Renal cortex interstitium (tissue), 15 donors: ENCODE measurements at places on chromosomes 11 and 22. TPM values are rescaled to one million over a fixed set of nuclear protein-coding genes. Genes with fewer than 3 reads are reported as not detected.

SEZ6L gene
- polyA plus RNA-seq = 0.20 TPM

MYO7A gene
- 2.7 TPM for polyA plus RNA-seq

RAB6A gene
- 113 TPM for polyA plus RNA-seq

DNA sequence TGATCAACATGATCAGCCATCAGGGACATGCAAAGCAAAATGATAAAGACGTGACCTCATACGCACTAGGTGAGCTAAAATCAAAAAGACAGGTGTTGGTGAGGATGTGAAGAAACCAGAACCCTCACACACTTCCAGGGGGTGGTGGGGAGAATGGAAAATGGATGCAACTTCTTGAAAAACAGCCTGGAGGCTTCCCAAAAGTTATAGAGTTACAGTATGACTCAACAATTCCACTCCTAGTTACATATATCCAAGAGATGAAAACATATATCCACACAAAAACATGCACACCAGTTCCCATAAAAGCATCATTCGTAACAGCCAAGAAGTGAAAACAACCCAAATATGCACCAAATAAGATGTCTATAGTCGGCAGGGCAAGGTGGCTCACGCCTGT lies 42.1 kb upstream of the APLNR start:
- no peak for DNase-seq

DNA sequence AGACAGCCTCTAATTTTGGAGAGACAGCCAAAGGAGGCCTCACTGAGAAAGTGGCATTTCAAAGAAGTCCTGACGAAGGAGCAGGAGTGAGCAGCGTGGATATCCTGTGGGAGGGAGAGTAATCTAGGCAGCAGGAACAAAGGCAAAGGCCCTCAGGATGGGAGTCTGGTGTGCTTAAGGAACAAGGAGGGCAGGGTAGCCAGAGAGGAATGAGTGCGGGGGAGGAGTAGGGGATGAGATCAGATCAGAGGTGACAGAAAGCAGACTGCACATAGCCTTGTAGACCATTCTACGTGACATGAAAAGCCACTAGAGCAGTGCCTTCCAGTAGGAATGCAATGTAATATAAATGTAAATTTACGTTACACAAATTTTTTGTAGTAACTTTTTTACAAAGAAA lies 5.6 kb downstream of the SLC36A4 start:
- no peak for DNase-seq

DNA sequence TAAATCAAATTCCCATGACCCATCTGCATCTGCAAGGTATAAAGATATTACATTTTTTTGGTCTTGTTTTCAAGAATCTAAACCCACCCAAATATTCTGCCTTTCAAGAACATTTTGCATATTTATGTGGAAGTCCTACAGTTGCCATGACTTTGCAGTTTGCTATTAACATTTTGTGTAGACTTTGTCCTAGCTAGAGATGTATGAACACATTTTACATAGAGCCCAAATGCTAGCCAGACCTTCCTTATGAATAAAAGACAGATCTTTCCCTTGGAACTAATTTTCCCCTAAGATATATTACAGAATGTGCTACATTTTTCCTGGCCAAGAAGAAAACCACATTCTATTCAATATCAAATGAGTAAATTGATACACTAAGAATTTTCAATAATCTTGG lies 772.5 kb downstream of the KCNA4 start:
- DNase-seq = no peak

RGL4 gene
- 2.8 TPM for polyA plus RNA-seq

DNA sequence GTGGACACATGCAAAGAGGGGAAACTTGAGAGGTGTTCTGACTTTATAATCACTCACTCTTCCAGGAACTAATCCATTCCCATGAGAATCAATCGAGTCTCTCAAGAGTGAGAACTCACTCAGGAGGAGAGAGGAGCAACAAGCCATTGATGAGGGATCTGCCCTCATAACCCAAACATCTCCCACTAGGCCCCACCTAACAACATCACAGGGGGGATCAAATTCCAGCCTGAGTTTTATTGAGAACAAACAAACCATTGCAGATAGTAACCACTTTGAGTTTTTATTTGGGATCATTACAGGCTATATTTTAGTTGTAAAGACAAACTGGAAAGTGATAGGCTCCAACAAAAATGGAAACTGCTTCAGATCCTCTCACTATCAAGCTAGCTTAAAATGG lies 328.8 kb upstream of the CTSC start:
- no peak for DNase-seq

DNA sequence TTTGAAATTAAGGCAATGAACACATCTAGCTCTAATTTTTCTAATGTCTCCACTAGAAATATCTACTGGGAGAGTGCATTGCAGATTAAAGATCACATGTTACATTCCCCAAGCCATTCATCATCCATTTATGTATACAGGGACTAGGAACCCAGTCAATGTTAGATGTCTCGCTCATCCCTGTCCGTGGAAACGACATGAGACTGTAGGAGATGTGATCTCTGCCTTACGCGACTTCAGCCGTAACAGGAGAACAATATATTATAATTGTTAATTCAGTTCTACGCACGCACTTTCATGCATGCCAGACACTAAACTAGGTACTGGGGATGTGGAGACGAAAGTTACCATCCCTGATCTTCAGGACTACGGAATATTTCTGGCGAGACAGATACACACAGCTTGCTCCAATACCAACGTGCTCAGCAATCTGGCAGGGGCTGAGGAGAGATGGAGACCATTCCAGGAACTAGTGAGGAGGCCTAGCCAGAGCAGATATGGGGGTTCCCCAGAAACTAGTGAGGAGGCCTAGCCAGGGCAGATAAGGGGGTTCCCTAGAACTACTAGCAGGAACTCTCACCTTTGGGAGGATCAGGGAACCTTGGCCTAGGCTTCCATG lies 706 bp downstream of the DCPS start:
- no peak for DNase-seq

DNA sequence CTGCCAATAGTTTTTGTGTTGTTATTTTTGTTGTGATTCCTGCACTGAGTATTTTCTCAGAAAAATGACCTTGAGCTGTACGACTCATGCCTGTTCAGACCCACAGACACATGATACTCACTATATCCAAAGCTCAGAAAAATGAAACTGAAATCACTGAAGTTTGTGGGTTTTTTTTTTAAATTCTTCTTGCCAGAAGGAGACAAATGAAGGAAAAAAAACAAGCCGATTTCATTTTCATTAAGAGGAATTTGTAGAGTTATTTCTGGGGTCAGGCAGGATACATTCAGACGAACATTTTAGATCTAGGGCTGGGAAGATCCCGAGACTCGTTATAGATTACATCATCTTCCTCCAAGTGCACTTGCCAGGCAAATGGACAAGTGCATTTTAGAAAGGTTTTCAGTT lies 60.4 kb downstream of the BMAL1 start:
- DNase-seq = no peak

GGTLC2 gene
- 0.30 TPM for polyA plus RNA-seq

CASP5 gene
- not detected for polyA plus RNA-seq

DNA sequence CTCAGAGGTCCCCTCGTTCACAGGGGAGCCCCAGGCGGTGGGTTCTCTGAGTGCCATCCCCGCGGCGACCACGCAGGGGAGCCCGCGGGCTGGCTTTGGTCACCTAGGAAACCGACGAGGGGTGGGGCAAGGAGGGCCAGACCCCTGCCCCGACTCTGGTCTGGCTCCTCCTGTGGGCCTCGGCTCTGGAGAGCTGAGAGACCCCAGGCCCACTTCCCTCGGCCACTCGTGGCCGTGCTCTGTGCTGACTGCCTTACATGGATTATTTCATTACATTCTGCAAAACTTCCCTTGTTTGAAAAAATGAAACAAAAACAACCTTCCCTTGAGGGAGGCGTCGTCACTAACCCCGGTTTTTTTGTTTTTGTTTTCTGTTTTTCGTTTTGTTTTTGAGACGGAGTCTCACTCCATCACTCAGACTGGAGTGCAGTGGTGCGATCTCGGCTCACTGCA lies 15.1 kb upstream of the CYTH4 start:
- DNase-seq = peak; percentile 42

SCGB2A2 gene
- not detected for polyA plus RNA-seq

DNA sequence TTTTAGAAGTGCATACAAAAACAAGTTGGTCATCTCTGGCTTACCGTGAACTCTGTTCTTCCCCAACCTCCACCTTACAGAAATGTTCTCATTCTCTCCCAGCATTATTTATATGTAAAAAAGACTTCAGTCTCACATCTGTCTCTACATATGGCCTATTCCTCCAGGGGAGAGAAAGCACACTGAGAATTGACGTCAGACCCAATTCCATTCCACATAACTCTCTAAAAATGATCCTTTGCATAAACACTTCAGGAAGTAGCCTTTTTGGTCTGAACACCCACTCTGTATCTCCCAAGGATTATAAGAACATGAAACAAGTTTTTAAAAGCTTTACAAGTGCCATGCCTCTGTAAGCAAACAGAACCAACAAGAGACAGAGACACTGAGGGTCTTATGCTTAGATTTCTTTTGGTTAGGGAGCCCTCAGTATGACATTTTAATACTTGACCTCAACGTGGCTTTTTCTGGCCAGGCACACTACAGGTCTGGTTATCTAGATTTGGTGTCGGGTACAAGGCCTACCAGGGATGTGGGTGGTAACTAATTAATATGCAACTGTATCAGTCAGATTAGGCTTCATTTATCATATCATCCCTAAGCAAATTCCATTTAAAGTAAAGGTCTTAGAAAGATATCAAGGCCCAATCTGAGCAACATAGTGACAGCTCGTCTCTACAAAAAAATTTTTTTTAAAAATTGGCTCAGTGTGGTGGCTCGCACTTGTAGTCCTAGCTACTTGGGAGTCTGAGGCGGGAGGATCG lies 48.5 kb upstream of the PPP2R1B start:
- no peak for DNase-seq

GRCh38 chr11:8313504-8314090 lies 49.9 kb upstream of the LMO1 start:
- DNase-seq = no peak

ELMOD1 gene
- 0.12 TPM for polyA plus RNA-seq

DNA sequence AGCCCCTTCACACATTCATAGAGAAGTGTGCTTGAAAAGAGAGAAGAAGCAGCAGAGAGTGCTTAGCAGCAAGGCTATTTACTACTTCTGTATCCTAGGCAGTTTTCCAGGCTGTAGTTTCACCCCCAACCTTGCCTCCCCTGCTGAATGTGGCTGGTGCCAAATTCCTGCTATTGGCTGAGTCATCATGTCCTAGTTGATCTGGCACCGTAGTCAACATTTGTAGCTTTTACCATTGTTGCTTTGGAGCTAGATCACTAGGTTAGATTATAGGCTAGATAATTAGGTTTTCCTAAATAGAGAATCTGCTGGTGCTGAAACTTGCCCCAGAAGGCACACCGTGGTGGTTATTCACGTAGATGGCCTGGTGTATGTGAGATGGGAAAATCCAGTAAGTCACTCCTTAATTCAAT lies 32.7 kb downstream of the ARHGAP42 start:
- no peak for DNase-seq

CCDC88B gene
- 3.9 TPM for polyA plus RNA-seq

ST14 gene
- polyA plus RNA-seq = 29.6 TPM

RELA gene
- polyA plus RNA-seq = 55.8 TPM

SRSF8 gene
- 60.2 TPM for polyA plus RNA-seq

CCDC89 gene
- polyA plus RNA-seq = 4.1 TPM

- DNase-seq = no peak
These were observed 86.4 kb upstream of the SHISAL1 start for GRCh38 chr22:44398856-44399837.

RAB39A gene
- 1.0 TPM for polyA plus RNA-seq

GRCh38 chr22:47357086-47357485 lies 594.6 kb downstream of the TBC1D22A start:
- DNase-seq = no peak
